ENCODE measurements at places on chromosomes 4 and X. TPM values are rescaled to one million over a fixed set of nuclear protein-coding genes. Genes with fewer than 3 reads are reported as not detected.

LYAR gene
- total RNA-seq = 39.9 TPM

DNA sequence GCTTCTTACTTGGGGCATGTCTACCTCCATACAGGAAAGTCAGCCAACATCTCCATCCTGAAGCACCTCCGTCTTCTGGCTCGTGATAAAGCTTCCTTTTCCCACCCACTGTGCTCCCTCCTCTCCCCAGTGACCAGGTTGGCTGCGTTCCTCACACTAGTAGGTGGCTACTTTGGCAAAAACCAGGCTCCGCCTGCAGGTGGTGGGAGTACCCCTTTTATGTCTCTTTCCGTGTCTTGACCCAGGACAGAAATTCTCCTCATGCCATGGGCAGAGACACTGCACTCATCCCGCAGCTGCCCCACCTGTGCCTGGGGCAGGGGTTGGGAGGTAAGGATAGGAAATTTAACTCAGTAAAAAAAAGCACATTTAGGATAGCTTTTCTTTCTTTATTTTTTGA is 50.9 kb downstream of the ENPP6 start:
- DNase-seq = peak; percentile 47

- no peak for DNase-seq
These were observed 116.5 kb upstream of the RBPJ start for GRCh38 chr4:26204249-26204825.

CFAP47 gene
- total RNA-seq = 0.07 TPM

IKBKG gene
- total RNA-seq = 22.1 TPM

GRCh38 chr4:18234108-18234507 is 212.6 kb upstream of the LCORL start:
- no peak for DNase-seq

DNA sequence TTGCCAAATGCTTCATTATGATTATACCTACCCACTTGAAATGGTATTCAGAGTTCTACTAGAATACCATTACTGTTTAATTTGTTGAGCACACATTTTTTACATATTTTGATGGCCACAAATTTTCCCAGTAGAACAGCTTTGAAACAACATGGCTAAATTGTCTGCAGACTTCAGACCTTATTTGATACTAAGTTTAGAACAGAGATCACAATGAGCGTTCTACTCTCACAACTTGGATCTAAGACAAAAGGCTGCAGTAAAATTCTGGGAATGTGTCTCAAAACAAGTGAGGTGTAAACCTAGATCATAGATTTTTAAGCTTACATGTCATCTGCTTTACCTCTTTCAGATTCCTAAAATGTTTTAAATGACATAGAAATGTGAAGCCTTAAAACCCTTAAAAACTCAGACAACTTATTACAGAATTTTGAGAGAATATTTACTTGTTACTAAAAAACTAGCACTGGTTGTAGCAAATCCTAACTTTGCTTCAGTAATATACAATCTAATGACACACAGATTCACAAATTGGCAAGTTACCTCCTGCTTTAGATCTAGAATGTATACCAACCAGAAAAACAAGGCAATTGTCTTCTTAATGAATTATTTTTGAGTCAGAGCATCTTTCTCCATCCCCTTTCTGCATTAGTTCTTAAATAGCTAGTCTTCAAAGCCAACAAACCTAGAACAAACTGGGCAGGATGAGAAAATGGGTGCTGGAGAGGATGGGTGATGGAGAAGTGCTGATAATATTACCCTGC is 243.3 kb downstream of the SLC7A11 start:
- no peak for DNase-seq

ZNF718 gene
- total RNA-seq = 12.3 TPM

DNA sequence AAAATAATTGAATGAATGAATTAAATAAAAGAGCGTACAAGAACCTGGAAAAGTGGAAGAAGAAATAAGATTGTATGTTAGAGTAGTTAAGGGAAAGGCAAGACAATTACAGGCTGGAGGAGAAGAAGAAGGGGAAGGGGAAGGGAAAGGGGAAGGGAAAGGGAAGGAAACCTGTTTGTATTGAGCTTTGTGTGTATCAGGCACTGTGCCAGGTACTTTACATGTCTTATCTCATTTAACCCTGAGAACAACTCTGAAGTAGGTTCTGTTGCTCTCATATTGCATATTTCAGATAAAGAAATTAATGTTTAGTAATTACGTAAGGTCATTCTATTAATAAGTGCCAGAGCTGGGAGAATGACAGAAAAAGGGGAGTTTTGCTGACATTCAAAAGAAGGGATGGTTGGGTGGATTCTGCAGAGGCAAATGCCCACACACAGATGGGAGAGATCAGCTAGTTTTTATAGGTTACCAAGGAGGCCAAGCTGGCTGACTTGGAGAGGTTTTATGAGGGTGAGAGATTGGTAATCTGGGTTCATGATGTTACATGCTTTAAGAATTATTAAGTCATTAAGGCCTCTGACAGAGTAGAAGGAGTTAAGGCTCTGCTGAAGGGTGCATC is 92.3 kb upstream of the LCORL start:
- no peak for DNase-seq

- no peak for DNase-seq
These were observed 67.3 kb upstream of the PRPS1 start for GRCh38 chrX:107560980-107561379.

- DNase-seq = no peak
These were observed 9.1 kb downstream of the OCRL start for GRCh38 chrX:129549124-129549523.

GRCh38 chrX:14027036-14027435 is 2.7 kb downstream of the GEMIN8 start:
- DNase-seq = no peak

DNA sequence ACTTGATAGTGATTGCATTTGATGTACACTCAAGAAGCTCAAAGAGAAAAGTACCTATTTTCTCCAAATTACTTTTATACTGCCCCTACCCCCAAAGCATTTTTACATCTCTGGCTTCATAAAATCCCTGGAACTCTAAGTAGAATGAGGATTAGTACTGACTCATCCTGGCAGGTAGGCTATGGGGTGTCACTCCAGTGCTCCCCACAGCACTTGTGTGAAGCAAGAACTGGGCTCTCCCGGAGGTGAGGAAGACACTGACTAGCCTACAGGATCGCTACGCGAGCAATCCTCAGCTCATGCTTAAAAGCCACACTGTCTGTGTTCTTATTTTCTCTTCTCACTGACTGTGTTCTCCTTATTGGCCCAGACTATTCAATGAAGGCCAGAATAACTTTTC is 90.4 kb upstream of the NDP start:
- DNase-seq = no peak

- no peak for DNase-seq
These were observed 1526.1 kb downstream of the STIM2 start for GRCh38 chr4:28386776-28387175.

PCDH10 gene
- 41.2 TPM for total RNA-seq

GRCh38 chrX:155314260-155314659 is 20.2 kb downstream of the CLIC2 start:
- DNase-seq = no peak

AFM gene
- not detected for total RNA-seq

GRCh38 chr4:183441276-183441675 is 3.2 kb upstream of the CDKN2AIP start:
- no peak for DNase-seq

DNA sequence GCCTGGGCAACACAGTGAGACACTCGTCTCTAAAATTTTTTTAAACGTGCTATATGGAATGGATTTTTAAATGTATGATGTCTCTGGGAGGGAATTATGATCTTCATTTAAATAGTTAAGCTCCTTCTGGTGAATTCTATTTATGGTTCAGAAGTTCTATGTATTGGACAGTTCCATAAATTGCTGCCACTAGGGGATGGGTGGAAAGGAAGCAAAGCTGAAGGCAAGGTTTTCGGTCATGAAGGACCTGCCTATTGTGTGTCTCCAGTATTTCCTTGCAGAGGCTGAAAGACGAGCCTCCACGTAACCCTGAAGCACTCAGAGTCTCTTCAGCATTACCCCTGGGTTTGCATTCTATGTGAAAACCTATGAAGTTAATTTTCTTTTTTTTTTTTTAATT is 451.5 kb upstream of the FAT1 start:
- no peak for DNase-seq

GRCh38 chrX:119693996-119694451 is 1.1 kb upstream of the SEPTIN6 start:
- peak; percentile 72 for DNase-seq

GRCh38 chr4:52846502-52846901 is 15.6 kb upstream of the RASL11B start:
- DNase-seq = no peak

- DNase-seq = no peak
These were observed 75.1 kb downstream of the CEP44 start for GRCh38 chr4:174358829-174359228.

ARHGAP36 gene
- 0.30 TPM for total RNA-seq

CXCL1 gene
- not detected for total RNA-seq

DNA sequence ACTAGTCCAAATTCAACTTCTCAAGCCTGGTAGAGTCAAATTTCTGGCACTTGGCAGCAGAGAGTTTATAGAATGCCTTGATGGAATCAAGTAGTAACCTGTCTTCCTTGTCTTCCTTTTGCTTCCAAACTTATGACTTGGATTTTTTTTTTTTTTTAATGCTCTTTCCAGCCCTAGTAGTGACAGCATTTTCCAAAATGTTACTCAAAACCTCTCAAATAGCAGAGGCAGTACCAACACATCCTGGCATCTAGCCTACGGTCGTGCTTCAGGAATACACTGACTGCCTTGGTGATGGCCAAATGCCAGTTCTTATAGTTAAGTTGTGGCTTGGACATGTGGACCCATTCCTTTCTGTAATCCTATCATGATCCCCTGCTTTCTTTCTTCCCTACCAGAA is 46.0 kb downstream of the GALNT7 start:
- no peak for DNase-seq

- DNase-seq = no peak
These were observed 104.5 kb downstream of the MFAP3L start for GRCh38 chr4:169921732-169922131.

GRCh38 chr4:143668930-143669552 is 31.4 kb downstream of the FREM3 start:
- no peak for DNase-seq

MSANTD1 gene
- total RNA-seq = 0.07 TPM

DNA sequence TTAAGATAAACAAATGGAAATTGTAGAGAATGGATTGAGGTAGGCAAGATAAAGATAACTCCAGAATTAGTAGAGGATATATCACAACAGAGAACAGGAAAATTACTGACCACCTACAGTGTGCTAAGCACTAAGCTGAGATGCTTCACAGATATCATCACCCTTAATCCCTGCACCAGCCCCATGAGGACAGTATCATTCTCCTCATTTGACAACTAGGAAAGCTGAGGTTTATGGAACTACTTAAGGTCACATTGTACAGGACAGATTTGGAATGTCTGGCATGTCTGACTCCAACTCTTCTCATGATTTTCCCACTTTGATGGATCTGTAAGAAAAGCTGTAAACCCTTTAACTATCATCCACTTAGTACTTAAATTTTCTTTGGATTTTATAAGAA is 95.5 kb downstream of the CASK start:
- no peak for DNase-seq

DNA sequence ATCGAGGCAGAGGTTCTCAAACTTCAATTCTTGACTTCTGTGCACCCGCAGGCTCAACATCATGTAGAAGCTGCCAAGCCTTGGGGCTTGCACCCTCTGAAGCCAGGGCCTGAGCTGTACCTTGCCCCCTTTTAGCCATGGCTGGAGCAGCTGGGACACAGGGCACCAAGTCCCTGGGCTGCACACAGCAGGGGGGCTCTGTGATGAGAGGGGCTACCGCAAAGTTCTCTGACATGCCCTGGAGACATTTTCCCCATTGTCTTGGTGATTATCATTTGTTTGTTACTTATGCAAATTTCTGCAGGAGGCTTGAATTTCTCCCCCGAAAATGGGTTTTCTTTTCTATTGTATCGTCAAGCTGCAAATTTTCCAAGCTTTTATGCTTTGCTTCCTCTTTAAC is 4.9 kb upstream of the MAGEB17 start:
- DNase-seq = no peak

DNA sequence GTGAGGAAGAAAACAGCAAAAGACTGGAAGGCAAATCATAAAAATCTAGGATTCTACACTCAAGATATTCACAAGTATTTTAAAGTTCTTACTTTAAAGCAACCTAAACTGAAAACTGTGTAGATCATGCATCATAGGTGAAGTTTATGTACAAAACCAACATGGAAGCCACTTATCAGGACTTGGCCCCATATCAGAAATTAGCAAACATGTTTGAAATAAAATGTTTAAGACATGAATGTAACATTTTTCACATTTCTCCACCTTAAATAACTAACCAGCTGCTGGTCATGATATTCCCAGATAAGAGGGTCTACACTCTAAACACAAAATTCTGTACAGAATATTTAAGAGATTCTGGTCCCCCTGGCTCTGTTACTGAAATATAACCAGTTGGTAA is 38.5 kb downstream of the APBB2 start:
- DNase-seq = no peak

DNA sequence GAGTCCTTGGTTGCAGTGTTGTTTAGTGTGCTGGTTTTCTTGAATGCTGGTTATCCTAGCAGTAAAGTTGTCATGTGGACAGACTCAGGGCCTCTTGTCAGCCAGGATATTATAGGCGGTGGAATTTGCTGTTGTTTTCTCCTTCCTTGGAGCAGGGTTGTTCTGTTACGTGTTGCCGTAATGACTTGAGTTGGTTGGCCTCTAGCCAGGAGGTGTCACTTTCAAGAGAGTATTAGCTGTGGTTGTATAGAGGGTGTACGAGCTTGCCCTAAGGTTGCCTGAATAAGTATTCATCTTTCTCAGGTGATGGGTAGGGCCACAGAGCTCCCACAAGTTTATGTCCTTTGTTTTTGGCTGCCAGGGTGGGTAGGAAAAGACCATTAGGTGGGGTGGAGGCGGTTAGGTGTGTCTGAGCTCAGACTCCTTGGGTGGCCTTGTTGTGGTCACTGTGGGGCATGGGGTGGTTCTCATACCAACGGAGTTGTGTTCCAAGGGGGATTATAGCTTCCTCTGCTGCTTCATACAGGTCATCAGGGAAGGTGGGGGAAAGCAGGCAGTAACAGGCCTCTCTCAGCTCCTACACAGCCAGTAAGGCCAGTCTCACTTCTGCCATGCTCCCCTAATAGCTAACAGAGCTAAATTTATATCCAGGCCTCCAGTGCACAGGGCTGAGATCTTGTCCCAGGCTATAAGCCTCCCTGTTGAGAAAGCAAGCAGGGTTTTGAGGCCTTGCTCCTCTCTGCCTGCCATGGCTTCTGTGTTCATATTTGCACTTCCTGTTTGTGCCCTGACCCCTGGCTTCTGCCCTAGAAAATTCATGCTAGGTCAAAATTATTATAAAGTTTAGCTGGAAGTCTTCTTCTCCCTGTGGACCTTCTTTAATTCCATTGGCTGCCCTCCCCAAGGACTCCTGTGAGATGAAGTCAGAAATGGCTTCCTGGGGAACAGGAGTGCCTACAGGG is 594.7 kb downstream of the RAPGEF2 start:
- DNase-seq = no peak

PDCL2 gene
- total RNA-seq = not detected

GRCh38 chrX:25941087-25941486 is 197.1 kb upstream of the MAGEB18 start:
- DNase-seq = no peak

DNA sequence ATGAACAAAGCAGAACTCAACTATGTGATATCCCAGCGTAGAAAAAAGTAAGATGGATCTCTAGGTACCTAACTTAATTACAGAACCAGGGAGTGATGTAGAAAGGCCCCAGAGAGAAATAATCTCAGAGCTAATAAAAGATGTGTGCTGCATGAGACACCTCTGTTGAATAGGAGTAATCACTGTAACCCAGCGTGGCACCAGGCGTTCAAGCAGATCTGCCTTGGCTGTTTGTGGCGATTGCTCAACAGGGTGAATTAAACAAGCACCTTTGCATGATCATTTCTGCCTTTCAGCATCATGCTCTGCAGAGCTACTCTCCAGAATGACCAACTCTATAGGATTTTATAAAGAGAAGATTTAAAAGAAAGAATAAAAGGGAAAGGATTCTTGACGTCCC is 81.7 kb upstream of the KCNIP4 start:
- peak; percentile 24 for DNase-seq
